ENCODE measurements at places on chromosomes 4 and X.
A peak's percentile ranks its signal among the peaks of the same experiment; 100 is the strongest.

GRCh38 chr4:141213550-141213991 is 7.1 kb upstream of the ZNF330 start:
- DNase-seq: no peak

- no peak for DNase-seq
These were observed 32.4 kb downstream of the FGFRL1 start for GRCh38 chr4:1043651-1044468.

- peak; percentile 82 for DNase-seq
These were observed at the start of gene SYN1 for GRCh38 chrX:47619486-47620302. TSS of gene SYN1 (minus strand) at chrX:47619857. CDS start at chrX:47619728, 129 bp downstream.

DNA sequence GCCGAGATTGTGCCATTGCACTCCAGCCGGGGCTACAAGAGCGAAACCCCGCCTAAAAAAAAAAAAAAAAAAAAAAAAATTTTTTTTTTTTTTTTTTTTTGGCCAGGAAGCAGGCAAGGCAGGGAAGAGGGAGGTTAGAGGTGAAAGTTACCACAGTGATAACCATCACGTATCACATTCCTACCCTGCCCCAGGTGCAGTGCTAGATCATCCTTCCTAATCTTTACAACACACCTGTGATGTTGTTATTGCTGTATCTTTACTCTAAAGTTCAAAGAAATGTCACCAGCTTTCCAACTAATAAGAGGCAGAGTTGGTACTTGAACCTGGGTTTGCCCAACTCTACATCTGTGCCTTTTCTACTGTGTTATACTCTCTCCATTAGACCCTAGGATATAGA is 7.2 kb upstream of the LIMCH1 start:
- DNase-seq: no peak

DNA sequence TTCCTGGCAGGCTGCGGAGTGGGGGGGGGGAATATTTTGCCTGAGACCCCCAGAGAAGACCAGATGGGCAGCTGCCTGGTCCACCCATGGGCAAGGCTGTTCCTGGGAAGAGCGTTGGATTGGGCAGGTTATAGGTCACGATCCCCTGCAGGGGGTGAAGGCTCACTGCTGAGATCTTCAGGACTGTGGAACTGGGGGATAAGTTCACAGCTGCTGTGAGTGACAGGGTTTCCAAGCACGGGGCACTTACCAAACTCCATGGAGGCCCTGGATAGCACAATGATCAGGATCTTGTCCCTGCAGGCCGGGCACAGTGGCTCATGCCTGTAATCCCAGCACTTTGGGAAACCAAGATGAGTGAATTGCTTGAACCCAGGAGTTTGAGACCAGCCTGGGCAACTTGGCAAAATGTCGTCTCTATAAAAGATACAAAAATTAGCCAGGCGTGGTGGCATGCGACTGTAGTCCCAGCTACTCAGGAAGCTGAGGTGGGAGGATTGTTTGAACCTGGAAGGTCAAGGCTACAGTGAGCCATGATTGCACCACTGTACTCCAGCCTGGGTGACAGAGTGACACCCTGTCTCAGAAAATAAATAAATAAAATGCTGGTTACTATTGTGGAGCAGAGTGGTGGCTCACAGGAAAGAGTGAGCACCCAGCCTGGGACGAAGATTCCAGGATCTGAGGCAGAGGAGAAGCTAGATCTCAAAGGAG is 68.0 kb upstream of the HELT start:
- no peak for DNase-seq

DNA sequence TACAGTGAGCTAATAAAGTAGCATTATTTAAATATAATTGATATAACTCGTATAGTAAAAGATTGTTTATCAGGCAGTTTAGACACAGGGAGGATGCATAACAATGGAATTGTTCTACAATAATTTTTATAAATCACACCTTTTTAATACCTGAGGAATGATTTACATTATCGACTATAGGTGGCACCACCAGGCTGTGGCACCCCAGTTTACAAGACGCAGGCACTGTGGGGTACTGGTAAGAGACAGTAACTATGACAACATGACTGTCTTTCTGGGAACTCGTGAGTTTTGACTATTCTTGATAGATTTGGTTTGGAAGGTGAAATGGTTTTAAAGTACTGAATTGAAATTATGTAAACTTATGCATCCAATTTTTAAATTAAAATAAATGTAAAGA is 27.1 kb upstream of the STBD1 start:
- DNase-seq: no peak

DNA sequence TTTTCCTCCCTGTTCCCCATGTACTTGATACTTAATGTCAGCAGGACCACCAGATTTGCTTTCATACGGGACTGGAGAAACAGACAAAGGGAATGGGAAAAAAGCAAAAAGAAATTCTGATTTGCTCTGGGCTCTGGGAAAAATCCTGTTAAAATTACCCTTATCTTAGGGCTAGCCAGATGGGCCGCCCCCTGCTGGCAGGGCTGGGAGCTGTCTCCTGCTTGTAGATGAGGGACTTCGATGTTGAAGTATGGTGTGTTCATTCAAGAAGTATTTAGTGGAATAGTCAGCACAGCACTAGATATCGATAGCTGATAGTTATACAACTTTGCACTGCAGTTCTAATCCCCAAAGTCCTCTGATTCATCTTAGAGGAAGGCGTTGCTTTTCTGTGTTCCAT is 45.8 kb downstream of the BCORL1 start:
- DNase-seq: peak; percentile 9

DNA sequence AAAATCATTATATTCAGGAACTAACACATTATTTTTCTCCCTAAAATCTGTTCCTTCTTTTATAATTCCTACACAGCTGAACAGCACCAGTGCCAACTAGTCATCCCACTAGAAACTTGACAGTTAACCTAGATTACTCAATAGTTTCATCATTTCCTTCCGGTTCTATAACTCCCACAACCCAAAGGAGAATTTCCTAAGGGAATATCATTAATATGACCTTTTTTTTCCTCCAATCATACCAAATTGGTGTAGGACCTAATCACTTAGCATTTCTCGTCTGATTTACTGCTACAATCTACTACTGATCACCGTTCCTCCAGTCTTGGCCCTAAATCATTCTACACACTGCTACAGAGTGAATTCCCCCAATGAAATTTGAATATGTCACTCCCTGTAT is 45.9 kb downstream of the WDFY3 start:
- DNase-seq: no peak

- no peak for DNase-seq
These were observed 176.8 kb upstream of the DCAF12L2 start for GRCh38 chrX:126342859-126343258.

- no peak for DNase-seq
These were observed 17.8 kb upstream of the STOX2 start for GRCh38 chr4:183887351-183887750.

- DNase-seq: no peak
These were observed 69.0 kb upstream of the IL15 start for GRCh38 chr4:141567326-141567915.

GRCh38 chr4:41400296-41400695 is 137.7 kb upstream of the LIMCH1 start:
- DNase-seq: no peak

- DNase-seq: no peak
These were observed 108.0 kb upstream of the USP38 start for GRCh38 chr4:143076723-143077122.

- no peak for DNase-seq
These were observed 576.8 kb upstream of the SMIM31 start for GRCh38 chr4:164177153-164177552.

- no peak for DNase-seq
These were observed 252.6 kb upstream of the ETNPPL start for GRCh38 chr4:109015413-109015810.

- no peak for DNase-seq
These were observed 9.1 kb downstream of the RPGR start for GRCh38 chrX:38318196-38318595.

GRCh38 chrX:49157194-49157593 is 5.4 kb upstream of the MAGIX start:
- no peak for DNase-seq

DNA sequence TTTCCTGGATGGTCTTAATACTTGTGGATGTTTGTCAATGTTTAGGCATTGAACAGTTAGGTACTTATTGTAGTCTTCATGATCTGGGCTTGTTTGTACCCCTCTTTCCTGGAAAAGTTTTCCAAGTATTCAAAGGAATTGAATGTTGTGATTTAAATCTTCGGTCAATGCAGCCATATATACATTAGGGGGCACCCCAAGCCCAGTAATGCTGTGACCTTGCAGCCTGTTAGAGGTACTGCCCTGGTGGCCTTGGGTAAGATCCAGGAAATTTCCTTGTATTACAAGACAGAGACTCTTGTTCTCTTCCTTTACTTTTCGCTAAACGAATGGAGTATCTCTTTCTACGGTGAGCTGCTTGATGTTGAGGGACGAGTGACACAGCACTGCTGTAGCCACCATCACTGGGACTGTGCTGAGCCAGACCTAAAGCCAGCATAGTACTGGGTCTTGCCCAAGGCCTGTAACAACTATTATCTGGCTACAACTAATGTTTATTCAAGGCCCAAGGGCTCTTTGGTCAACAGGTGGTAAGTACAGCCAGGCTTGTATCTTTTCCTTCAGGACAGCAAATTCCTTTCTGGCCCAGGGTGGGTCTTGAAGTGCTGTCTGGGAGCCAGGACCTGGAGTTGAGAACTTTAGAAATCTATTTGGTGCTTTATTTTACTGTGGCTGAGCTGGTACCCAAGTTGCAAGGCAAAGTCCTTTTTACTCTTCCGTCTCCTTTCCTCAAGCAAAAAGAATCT is 118.3 kb upstream of the ATOH1 start:
- peak; percentile 26 for DNase-seq

DNA sequence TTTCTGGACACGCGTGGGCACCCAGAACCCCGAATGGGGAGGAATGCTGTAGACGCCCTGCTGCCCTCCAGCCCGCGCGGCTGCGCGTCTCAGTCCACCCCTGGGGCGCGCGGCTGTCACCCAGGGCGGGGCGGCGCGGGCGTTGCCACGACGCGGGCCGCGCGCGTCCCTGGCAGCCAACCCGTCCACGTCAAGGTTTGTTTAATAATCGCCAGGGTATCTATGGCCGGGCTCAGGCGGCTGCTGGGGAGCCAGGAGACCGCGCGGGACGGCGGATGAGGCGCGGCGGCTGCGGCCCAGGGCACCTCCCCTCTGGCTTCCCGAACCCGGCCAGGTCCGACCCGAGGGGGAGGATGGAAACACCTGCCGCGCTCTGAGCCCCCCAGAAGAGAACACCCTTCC is at the start of gene SPATA18:
Gene SPATA18, plus strand, starts transcription at position 92 of the 402 bp plus-strand sequence. CDS start 401 bp downstream, outside the sequence.
- DNase-seq: no peak

- DNase-seq: no peak
These were observed 43.5 kb upstream of the ZNF518B start for GRCh38 chr4:10500776-10501175.

DNA sequence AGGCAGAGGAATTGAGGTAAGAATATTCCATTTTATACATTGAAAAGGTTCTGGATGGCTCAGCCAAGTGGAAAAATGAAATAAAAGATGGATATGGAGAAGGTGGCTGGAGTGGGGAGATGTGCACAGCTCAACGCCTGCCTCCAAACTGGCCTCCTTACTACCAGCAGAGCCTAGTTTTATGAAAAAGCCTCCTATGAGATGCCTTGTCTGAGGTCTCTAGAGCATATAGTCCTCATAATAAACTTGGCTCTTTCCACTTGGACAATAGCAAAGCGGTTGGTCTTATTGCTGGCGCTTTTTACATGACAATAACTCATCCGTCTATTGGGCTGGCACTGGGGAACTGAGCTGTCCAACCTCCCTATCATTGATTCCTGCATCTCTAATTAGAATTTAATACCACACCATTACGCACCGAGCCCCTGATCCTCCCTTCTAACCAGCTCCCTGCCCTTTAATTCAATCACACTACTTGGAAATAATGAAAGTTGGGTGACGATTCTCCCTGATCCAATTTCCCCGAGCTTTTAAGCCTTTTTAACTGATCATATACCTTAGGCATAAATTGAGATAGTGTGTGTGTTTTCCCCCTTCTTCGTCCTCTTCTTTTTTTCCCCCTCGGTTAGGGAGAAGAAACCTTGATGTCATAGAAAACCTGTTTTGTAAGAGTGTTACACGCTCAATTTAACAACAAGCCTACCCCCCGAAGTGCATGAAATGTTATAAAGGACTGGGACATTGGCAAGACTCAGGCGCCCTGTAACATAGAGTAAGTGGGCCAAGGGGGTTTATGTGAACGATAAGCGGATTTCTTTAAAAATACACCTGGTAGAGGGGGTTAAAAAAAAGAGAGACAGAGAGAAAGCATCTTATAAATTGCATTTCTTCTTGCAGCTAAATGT is at the start of gene PHOX2B:
Gene PHOX2B, minus strand, starts transcription at position 155 of the 905 bp plus-strand sequence. Its CDS starts 115 bp downstream, at position 40.
- DNase-seq: peak; percentile 98

DNA sequence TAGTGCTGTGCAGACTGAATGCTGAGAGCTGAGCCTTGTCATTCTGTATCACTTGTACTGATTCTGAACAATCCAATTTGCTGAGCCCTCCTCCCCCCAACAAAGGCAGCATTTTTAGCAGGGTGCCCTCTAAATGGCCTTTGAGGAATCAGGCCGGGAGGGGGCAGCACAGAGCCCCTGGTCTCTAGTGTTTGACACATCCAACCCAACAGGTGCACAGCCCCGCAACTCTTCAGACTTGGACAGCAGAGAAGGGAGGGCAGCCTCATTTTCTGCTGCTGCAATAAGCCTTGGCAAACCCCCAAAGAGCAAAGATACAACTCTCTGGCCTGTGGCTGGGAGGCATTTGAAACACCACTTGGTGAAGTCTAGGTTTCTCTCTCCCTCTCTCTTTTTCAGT is 3.4 kb downstream of the ATP1B4 start:
- DNase-seq: peak; percentile 8

- DNase-seq: no peak
These were observed 6.2 kb upstream of the PUDP start for GRCh38 chrX:7154041-7154597.

DNA sequence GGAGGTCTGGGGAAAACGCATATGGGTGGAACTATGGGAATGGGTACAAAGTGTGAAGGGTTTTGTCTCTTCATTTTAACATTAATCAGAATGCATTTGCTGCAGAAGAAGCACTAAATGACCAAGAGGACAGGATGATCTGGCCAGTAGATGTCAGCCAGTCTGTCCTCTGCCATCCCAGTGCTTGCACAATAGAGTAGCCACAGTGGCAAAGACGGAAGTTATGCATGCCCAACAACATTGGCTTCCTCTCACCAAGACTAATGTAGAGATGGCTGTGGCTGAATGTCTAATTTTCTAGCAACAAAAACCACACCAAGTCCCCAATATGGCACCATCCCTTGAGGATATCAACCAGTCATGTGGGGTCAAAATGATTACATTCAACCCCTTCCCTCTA is 45.0 kb upstream of the ARHGEF6 start:
- no peak for DNase-seq

GRCh38 chrX:18885328-18886004 is 98.4 kb downstream of the PHKA2 start:
- DNase-seq: no peak

DNA sequence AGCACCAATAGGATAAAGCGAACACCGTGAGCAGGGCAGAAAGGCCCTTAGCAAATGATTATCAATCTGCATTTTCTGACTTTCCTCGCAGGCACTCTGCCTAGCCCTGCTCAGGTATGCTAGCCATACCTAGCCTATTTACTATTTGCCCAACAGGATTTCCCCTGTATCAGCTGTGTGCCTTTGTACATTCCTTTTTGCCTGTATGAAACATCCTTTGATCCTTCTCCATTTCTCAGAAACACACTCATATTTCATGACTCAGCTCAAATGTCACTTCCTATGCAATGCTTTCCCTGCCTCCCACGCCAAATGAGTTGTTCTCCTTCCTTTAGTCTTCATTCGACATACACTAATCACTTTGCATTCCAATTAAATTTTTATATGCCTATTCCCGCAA is 37.2 kb downstream of the PCDH7 start:
- no peak for DNase-seq

All from SK-N-DZ (cell line).